Dermis blood vessel endothelial cell (primary cell): ENCODE measurements at places on chromosomes 12 and 14. TPM values are rescaled to one million over a fixed set of nuclear protein-coding genes. Genes with fewer than 3 reads are reported as not detected.

Gene TAS2R14
- 0.74 and 2.0 TPM in 2 replicates for total RNA-seq

Gene REP15
- 7.0 and 10.9 TPM in 2 replicates for total RNA-seq

Gene SERPINA3
- 0.05 and 0.17 TPM in 2 replicates for total RNA-seq

Gene NINJ2
- total RNA-seq, result 1.2 and 4.8 TPM in 2 replicates

Gene PCED1B
- total RNA-seq, result 0.19 and 0.51 TPM in 2 replicates

Gene MDGA2
- total RNA-seq, result not detected in 2 replicates

Gene RCOR1
- total RNA-seq, result 14.0 and 24.6 TPM in 2 replicates

Gene RHOJ
- 76.3 and 115 TPM in 2 replicates for total RNA-seq

Gene ACSM4
- total RNA-seq, result not detected in 2 replicates

Gene PRIMA1
- not detected in 2 replicates for total RNA-seq

Gene SLCO1C1
- total RNA-seq, result 0.05 TPM in 1 of 2 replicates, not detected in the other

Gene CMTM5
- total RNA-seq, result not detected in 2 replicates

Gene A2M
- total RNA-seq, result 14.0 and 180 TPM in 2 replicates

Gene ZC2HC1C
- 0.34 and 0.84 TPM in 2 replicates for total RNA-seq

Gene RPS6KL1
- 10.4 and 12.4 TPM in 2 replicates for total RNA-seq

Gene CLEC6A
- not detected in 2 replicates for total RNA-seq

Gene LMNTD1
- total RNA-seq, result 0.19 TPM in 1 of 2 replicates, not detected in the other

Gene HOXC11
- total RNA-seq, result not detected in 2 replicates

Gene PRKD1
- 15.9 and 16.5 TPM in 2 replicates for total RNA-seq

Gene CMA1
- total RNA-seq, result not detected in 2 replicates

DNA sequence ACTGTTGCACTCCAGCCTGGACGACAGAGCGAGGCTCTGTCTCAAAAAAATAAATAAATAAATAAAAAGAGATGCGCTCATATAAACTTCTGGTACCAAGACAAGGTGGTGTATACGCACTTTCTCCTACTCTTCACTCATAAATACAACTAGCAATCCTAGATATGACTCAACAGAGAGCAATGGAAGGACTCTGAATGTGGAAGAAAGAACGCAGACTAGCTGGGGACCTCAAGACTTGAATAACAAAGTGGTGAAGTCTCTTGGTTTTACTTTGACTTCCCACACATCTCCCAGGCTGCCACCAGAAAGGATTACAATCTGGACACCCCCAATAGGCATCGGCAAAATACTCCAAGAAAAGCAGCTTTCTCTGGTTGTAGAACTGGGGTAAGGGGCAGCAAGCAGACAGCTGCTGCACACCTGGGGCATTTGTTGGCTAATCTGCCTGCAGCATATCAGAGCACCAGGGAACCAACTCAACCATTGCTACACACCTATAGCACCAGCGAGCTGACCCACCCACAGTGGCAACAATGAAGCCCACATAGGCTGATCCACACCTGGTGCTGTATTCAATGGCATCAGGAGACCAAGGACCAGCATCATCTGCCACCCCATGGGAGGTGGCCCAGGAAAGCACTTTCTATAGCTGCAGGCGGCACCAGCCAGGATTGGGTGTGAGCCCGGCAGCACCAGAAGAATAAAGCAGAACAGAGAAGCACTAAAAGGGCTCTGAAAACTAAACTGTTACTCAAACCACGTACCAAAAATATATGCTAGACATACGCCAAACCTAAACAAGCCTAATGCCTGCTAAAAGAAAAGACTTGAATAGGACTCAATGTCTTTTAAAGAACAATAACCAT lies 1231.7 kb upstream of the TMEM132C start:
- DNase-seq, result no peak

- DNase-seq, result no peak
These were observed 2.6 kb downstream of the C12orf42 start for GRCh38 chr12:103493199-103493598.

DNA sequence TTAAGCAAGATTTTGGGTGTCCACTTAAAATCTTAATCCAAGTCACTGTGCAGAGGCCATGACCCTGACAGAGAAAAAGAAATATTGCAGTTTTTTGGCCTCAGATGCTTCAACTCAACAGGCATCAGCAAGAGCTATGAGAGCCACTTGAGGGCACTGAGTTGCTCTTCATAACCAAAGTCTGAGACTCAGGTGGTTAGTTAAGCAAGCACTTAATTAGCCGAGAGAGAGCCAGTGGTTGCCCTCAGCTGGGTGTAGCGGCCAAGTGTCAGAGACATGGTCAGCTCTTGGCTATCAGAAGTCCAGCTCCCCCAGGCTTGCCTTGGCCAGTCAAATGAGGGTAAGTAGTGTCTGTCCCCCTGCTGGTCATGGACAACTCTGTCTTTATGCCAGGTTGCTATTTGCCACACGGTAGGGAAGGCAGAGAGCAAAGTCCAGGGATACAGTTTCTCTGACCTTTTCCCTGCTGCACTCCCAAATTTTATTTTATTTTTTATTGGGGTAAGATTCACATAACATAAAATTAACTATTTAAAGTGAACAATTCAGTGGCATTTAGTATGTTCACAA lies 9.0 kb upstream of the KRT71 start:
- DNase-seq, result peak; percentile 21

GRCh38 chr12:130977046-130977742 lies 23.5 kb downstream of the ADGRD1 start:
- no peak for DNase-seq

DNA sequence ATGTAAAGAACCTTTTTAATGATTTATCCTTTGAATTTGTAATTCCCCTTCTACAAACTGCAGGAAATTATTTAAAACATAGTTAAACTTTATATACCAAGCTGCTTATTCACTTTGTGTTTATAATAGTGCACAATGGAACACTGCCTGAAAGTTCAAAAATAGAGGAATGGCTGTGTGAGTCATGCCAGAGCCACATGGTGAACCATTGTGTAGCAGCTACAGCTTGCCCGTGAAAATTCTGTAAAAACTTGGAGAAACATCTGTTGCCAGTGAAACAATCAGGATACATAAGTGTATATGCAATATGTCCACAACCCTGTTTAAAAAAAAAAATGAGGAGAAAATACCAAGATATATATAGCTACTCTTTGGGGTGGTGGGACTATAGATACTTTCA lies 59.5 kb downstream of the VEZT start:
- peak; percentile 94 for DNase-seq

- no peak for DNase-seq
These were observed 129.6 kb downstream of the LMNTD1 start for GRCh38 chr12:25423355-25424050.

- DNase-seq, result no peak
These were observed 436.3 kb downstream of the TMTC2 start for GRCh38 chr12:83123039-83123438.

- peak; percentile 32 for DNase-seq
These were observed 96.8 kb downstream of the PPHLN1 start for GRCh38 chr12:42422785-42423184.

- no peak for DNase-seq
These were observed 86.4 kb downstream of the EML1 start for GRCh38 chr14:99879401-99880295.

DNA sequence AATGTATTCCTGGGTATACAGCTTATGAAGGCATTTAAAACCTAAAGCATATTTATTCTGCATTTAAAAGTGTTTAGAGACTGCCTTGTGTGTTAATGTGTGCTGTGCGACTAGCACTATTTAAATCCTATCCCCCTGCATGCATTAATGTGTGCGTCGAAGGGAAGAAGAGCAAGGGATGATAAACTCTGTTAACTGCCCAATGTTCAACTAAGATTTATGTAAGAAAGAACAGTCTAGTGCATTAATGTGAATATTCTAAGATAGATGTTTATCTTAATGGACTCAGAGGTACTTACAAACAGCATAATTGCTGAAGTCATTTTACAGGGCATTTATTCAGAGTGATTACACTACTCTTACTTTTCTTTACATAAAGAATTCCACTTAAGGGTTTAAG lies 424.8 kb downstream of the DIO2 start:
- no peak for DNase-seq

GRCh38 chr12:123816896-123817537 lies 54.9 kb downstream of the DNAH10 start:
- no peak for DNase-seq

DNA sequence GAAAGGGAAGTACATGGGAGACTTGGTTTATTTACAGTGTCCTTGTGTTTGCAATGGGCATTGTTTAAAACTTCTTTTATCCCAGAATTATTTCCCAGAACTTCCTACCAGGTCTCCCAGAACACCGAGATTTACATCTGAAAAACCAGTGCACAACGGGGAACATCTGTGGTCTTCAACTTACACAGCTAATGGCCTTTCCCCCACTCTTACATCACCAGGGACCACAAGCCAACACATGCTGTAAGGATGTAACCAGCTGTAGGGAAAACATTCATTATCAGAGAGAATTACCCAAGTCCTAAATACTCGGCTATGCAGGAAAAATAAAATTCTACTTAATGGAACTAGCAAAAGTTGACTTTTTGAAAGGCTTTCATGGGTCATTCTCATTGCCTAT lies 267.6 kb downstream of the DUSP6 start:
- DNase-seq, result peak; percentile 51

DNA sequence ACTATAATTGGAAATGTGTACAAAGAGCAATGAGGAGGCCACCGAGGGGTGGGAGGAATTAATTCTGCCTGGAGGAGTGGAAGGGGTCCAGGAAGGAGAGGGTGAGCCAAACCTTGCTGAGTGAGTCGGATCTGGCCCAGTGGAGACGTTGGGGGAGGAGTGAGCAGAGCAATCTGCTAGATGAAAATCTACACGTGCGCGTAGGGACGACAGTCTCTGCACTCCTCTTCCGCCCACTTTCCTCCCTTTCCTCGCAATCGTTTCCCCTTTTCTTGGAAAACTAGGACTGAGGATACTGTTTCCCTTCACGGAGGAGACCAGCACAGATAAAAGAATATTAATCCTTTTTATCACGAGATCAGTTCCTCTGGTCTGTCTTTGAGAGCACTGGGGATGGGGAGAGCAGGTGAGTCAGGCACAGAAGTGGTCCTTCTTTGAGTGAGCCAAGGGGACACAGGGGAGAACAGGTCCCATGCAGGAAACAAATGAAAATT lies 2.9 kb upstream of the NAB2 start:
- peak; percentile 25 for DNase-seq

DNA sequence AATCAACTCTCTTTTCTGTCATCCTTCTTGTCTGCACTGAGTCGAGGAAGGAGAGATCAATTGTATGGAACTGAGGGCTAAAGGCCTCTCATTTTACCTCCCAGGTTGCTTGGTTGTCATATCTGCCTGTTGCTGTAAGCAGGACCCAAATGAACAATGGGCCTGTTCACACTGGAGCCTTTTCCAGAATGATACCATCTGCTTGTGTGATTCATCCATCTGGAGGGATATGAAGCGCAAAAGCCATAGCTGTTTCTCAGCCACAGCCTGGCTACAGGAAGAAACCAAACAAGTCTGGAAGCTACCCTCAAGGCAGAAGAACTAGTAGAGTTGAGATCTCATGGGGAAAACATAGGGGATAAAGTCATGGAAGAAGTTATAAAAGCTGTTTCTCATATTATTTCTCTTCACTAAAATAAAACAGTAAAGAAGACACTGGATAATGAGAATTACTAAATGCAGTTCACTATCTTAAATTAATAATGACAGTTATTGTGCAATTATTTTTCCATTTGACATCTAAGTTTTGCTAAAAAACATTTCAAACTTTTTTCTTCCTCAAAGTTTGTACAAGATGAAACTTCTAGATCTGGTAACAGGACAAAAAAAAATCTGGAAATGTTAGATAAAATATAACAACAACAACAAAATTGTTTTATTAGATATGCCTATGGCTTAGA lies 106.3 kb downstream of the SPTSSA start:
- DNase-seq, result peak; percentile 53

- no peak for DNase-seq
These were observed 9.4 kb upstream of the CACNA2D4 start for GRCh38 chr12:1927751-1928351.
